ENCODE measurements at places on chromosomes 2 and 18.

- DNase-seq, result no peak
Observed at GRCh38 chr2:201931951-201932350, 101.7 kb upstream of the FZD7 start.

GRCh38 chr2:23091900-23092299 is 293.1 kb upstream of the KLHL29 start:
- DNase-seq, result no peak

- no peak for DNase-seq
Observed at GRCh38 chr18:3177902-3178687, 41.7 kb downstream of the MYOM1 start.

DNA sequence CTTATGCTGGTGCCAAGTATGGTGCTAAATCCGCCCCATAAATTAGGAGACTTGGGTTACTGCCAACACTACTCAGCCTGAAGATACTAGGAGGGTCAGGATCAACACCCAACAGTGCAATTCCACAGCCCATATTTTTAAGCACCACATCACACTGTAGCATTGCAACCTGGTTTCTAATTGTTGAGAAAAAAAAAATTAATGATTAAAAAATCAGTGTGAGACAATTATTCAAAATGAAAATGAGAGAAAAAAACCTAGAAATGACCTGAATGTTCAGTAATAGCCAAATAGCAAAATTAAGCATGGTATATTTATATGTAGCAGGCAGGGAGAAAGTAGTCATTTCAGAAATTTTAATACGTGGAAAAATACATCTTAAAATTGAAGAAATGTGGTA is 29.2 kb upstream of the HNRNPLL start:
- no peak for DNase-seq

GRCh38 chr2:229852565-229852964 is 69.2 kb downstream of the TRIP12 start:
- DNase-seq, result peak; percentile 28

- DNase-seq, result no peak
Observed at GRCh38 chr18:24456549-24456948, 3.9 kb upstream of the HRH4 start.

DNA sequence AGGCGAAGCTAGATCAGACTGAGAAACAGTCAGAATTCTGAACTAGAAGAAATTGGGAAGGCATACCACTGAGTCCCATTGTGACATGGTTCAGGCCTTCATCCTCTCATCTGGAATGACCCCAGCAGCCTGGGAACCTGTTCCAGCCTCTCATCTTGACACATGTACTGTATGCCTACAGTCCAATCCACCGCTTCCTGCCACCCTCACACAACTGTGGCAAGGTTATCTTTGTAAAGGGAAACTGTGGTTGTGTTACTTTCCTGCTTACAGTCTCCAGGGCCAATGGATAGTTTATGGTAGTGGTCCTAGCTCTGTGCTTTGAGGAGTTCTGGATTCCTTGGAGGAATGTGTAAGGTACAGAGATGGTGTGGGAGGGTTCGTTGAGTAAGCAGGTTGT is 296.9 kb upstream of the TRIB2 start:
- no peak for DNase-seq

DNA sequence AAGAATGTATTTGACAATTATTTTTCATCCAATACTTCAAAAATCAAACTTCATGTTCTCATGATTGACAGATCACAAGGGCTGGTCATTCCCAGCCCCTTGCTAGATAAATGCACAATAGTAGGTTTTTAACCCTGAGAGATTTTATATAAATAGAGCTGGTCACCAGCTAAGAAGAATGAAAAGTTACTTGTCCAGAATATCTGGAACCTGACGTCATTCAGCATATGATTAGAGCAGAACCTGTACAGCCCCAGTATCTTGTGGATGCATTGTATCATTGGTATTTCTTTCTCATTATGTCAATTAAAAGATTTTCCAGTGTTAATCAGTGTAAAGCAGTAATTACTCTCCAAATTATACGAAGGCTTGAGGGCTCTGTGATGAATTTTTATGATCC is 202.8 kb upstream of the RND3 start:
- no peak for DNase-seq

GRCh38 chr2:149221898-149222297 is 108.5 kb upstream of the LYPD6 start:
- DNase-seq, result no peak

GRCh38 chr2:142877216-142877838 is at the start of gene KYNU:
KYNU (plus strand) TSS chr2:142877664; CDS start chr2:142885368, 7,704 bp downstream.
- no peak for DNase-seq

DNA sequence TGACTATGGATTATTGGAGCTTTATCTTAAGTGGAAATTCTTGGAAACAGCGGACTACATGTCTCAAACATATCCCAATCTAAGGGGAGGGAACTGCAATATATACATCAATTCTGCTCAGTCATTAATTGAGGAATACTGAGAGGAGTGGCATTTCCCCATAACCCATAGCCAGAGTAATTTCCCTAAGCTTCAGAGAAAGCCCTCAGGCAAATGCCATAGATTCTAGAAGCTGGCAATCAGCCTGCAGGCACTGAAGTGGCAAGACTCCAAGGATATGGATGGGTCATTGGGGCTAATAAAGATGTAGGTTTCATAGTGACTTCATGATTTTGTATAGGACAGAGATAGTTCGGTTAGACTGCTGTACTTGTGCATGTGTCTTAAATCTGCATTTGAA is 1960.5 kb upstream of the PIK3C3 start:
- no peak for DNase-seq

DNA sequence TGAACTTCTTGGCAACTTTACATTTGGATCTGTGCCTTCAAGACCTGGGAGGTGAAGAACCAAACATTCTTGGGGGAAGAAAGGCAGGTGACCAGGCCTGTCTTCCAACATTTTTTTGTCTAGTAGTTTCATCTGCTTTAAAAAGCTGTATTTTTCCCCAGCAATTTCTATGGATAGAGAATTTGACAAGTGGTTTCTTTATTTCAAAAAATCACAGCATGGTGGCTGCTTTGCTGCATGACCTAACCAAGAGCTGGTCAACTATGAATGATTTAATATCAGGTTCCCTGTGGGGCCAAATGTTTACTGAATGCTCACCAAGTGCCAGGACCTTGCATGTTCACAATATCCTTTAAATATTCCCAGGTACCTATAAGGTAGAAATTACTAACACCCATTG is 19.1 kb downstream of the LRP2 start:
- no peak for DNase-seq

DNA sequence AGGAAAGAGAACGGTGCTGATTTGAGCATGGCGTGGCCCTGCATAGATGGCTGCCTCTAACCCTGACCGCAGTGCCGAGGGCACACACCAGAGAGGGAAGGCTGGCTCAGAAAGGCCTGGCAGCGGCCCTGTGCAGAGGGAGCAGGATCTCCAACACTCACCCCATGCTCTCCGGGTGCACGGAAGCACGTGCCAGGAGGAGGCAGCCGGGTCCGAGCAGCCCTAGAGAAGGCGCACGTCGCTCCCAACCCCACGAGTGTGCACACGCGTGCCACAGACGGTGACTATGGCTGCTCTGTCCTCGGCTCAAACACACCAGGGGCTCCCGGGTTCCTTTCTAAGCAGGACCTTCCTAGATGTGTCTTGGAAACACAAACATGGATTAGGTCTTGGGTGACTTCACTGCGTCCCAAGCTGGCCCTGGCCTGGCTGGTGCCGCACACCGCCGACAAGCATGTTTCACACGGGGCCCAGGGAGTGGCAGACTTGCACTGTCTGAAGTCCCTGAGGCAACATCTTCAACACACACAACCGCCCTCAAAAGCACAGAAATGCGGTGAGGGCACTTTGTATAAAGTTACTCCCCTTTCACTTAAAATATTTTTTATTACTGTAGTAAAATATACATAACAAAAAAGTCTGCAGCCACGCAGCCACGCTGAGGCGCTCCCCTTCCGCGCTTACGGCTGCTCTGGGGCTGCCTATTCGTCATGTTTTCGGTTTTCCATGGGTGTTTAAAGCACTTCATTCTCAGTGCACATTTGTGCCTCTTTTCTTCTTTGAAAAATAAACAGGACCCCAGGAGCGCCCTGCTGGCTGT is 110.0 kb downstream of the ZNF516 start:
- no peak for DNase-seq

All from skeletal muscle cell (primary cell).